ENCODE measurements at places on chromosomes 5 and 9.

GRCh38 chr5:68798877-68799843 lies 294.7 kb upstream of the SLC30A5 start:
- DNase-seq = no peak

GRCh38 chr5:67350618-67351201 lies 154.1 kb upstream of the CD180 start:
- DNase-seq = peak; percentile 4

DNA sequence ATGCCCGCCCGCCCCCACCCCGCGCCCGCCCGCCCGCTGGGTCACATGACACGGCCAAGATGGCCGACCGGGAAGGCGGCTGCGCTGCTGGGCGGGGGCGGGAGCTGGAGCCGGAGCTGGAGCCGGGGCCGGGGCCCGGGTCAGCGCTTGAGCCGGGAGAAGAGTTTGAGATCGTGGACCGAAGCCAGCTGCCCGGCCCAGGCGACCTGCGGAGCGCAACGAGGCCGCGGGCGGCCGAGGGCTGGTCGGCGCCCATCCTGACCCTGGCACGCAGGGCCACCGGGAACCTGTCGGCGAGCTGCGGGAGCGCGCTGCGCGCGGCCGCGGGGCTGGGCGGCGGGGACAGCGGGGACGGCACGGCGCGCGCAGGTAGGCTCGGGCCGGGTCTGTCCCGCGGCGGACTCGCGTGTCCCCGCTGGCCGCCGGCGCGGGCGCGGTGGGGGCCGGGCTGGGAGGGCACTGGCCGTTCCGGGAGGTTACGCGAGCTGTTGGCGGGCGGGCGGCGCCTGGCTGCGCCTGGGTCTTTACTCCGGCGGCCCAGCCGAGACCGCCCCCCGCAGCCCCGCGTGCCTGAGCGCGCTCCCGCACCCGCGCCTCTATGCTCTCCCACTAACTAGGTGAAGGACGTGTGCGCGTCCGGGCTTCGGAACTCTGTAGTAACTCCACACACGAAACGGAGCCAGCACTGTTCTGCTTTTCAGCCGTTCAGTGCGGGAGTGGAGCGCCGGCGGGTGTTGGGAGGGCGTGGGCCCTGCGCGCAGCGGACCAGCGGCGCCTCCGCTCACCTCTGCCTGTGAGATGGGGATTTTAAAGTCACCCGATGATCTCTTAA lies at the start of gene RUFY1:
TSS of gene RUFY1 (plus strand) at position 44 of the 832 bp plus-strand sequence. CDS start at position 60, 16 bp downstream.
- DNase-seq = no peak

GRCh38 chr5:139849942-139850341 lies 54.3 kb downstream of the PSD2 start:
- no peak for DNase-seq

GRCh38 chr5:98989727-98990126 lies 60.9 kb upstream of the CHD1 start:
- no peak for DNase-seq
